Chondrocyte (in vitro differentiated cells): ENCODE measurements at places on chromosomes 3 and 15. TPM values are rescaled to one million over a fixed set of nuclear protein-coding genes. Genes with fewer than 3 reads are reported as not detected.

Gene FOXB1
- not detected in 3 replicates for total RNA-seq

GRCh38 chr15:68349151-68349550, 71.6 kb downstream of the FEM1B start:
- peaks cover 94% of the 10 kb centered on the region for H3K4me1 ChIP-seq
- DNase-seq = no peak
- H3K27ac ChIP-seq = peak overlapping the region; percentile 99
- no peaks in the 10 kb centered on the region for H3K27me3 ChIP-seq

GRCh38 chr3:23431764-23432163, 228.6 kb downstream of the UBE2E2 start:
- H3K36me3 ChIP-seq = no peaks in the 10 kb centered on the region
- peaks cover 16% of the 10 kb centered on the region for H3K4me1 ChIP-seq
- H3K4me3 ChIP-seq = no peak overlapping the region
- H3K27ac ChIP-seq = no peak overlapping the region
- DNase-seq = no peak

Gene ISLR
- 49.6 to 143 TPM (median 53.3 TPM) in 3 replicates for total RNA-seq

GRCh38 chr15:43749690-43750345, 3.6 kb downstream of the PDIA3 start:
- peak overlapping the region; percentile 17 for H3K27ac ChIP-seq
- H3K27me3 ChIP-seq = no peaks in the 10 kb centered on the region
- H3K36me3 ChIP-seq = peaks cover 6% of the 10 kb centered on the region
- no peak overlapping the region for H3K4me3 ChIP-seq
- no peak for DNase-seq

Gene GXYLT2
- total RNA-seq = 93.0 to 140 TPM (median 99.3 TPM) in 3 replicates

DNA sequence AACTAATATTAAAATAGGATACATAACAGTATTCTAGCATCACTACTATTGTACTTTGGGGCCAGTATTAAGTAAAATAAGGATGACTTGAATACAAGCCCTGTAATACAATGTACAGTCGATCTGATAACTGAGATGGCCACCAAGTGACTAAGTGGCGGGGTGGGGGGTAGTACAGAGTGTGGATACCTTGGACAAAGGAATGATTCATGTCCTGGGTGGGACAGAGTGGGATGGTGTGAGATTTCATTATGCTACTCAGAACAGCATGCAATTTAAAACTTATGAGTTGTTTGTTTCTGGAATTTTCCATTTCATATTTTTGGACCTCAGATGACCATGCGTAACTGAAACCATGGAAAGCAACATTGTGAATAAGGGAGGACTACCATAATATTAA, 46.0 kb downstream of the SLC7A14 start:
- no peaks in the 10 kb centered on the region for H3K27me3 ChIP-seq
- H3K4me3 ChIP-seq = no peak overlapping the region

- peaks cover 2% of the 10 kb centered on the region for H3K36me3 ChIP-seq
- peaks cover 6% of the 10 kb centered on the region for H3K4me1 ChIP-seq
- no peak for DNase-seq
- no peak overlapping the region for H3K4me3 ChIP-seq
- H3K27ac ChIP-seq = no peak overlapping the region
Measured at GRCh38 chr3:156594219-156594683, 39.3 kb upstream of the SSR3 start.

GRCh38 chr3:12097971-12098370, 60.7 kb downstream of the TIMP4 start:
- no peaks in the 10 kb centered on the region for H3K36me3 ChIP-seq
- H3K4me1 ChIP-seq = no peaks in the 10 kb centered on the region
- no peak overlapping the region for H3K4me3 ChIP-seq
- DNase-seq = no peak
- H3K27ac ChIP-seq = no peak overlapping the region
